Fibroblast of mammary gland (primary cell): ENCODE measurements at places on chromosomes 7 and 10.

DNA sequence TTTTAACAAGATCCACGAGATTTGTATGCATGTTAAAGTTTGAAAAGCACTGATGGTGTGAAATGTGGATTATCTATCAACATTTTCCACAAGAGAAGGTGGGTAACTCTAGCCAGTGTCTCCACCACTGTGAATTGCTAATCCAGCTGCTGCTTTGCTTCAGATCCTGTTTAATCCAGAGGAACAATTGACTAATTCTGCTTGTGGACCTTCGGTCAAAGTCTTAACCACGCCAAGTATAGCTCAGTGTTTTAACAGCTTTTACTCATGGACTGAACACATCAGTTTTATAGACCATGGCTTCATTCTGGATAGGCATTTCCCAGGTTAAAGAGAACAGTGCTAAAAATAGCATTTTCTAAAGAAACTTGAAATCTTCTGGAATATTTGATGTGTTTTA is 23.5 kb downstream of the ADK start:
- DNase-seq: peak; percentile 37

GRCh38 chr10:90964781-90965465 is 44.0 kb upstream of the ANKRD1 start:
- no peak for DNase-seq

GRCh38 chr10:23608926-23609325 is 170.1 kb downstream of the OTUD1 start:
- no peak for DNase-seq

GRCh38 chr7:90966346-90966745 is 297.9 kb upstream of the FZD1 start:
- no peak for DNase-seq

DNA sequence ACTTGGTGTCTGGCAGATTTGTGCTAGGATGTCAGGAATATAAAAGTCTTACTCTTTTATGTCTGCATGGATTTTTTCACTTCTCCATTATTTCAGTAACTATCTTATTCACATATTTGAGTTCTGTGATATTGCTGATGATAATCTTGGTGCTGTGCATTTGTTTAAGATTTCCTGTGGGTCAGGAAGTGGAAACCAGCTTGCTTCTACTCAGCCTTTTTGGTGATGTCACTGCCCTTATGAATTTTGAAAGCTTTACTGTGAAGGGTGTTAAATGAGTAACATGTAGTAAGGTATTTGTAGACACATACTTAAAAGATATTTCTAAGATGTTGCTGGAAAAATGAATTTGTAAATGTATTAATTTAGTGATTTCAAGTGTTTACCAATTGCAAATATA is 69.5 kb upstream of the VOPP1 start:
- DNase-seq: no peak

- no peak for DNase-seq
Observed at GRCh38 chr7:16929146-16929762, 47.5 kb upstream of the AGR3 start.

- peak; percentile 46 for DNase-seq
Observed at GRCh38 chr7:25656581-25657026, 428.3 kb upstream of the NPVF start.

GRCh38 chr7:27940341-27940740 is 200.4 kb downstream of the TAX1BP1 start:
- DNase-seq: no peak

- peak; percentile 88 for DNase-seq
Observed at GRCh38 chr7:80859272-80859970, 59.4 kb downstream of the SEMA3C start.

- DNase-seq: no peak
Observed at GRCh38 chr10:126691456-126691855, 21.0 kb upstream of the C10orf90 start.

GRCh38 chr7:76089865-76090475 is 42.1 kb downstream of the MDH2 start:
- peak; percentile 46 for DNase-seq

GRCh38 chr10:85673270-85673669 is 693.3 kb downstream of the GRID1 start:
- DNase-seq: no peak

GRCh38 chr10:11213137-11213536 is 195.5 kb downstream of the CELF2 start:
- DNase-seq: no peak

DNA sequence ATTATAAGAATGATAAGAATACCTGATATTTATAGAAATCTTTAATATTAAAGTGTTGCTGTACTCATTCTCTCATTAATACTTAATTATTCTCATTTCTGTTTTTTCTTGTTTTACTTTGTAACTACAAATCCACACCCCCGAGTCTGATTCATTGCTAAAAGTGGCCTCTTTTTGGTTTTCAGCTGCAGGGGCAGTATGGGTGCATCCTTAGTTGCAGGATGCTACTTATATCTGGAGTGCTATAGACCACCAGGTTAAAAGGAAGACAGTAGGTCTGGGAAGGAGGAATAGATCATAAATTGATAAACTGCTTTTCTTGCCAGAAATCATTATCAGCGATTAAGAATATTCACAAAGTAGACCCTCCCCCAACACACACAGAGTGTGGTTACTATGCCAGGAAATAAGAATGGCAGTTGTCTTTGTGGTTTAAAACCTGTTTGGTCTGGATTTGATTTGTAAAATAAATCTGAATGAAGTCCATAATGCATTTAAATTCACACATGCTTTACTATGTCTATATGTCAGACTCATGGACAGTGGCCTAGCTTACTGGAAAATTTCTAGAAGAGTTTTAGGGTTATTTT is 96.5 kb downstream of the NRF1 start:
- DNase-seq: no peak
